ENCODE measurements at places on chromosomes 2 and 18.

DNA sequence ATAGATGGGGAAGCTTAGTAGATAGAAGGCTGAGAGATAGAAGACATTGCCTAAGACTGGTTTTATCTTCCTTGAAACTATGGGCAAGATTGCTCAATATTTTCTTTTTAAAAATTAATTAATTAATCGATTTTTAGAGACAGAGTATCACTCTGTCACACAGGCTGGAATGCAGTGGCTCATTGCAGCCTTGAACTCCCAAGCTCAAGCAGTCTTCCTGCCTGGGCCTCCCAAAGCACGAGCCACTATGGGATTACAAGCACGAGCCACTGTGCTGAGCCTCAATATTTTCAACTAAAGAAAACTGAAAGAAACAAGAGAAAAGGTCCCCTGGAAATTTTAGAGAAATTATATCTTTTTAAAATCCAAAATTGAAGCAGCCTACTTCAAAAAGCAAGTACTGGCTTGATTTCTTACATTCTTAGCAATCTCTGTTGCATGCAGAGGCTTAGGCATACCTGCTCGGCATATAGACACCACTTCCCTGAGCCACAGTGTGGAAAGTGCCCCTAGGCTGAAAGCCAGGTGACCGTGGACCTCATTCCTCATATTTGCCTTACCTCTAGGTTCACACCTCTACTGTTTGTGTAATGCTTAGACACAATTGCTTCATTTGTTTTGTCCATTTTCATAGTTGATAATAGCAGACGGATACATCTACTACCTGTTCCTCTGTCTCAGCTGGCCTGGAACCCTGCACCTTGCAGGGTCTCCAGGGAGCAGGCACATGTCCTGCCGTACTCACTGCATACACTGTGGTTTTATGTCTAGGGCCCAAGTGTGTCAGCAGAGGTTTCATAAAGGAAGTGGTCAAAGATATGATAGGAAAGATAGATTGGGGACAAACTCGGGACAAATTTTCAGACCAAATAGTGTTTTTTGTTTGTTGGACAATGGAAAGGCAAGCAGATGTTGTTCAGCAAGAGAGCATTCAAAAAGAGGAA lies 166.5 kb upstream of the ALPP start:
- no peak for DNase-seq

- DNase-seq, result no peak
Observed at GRCh38 chr2:233964581-233964980, 47.4 kb downstream of the TRPM8 start.

DNA sequence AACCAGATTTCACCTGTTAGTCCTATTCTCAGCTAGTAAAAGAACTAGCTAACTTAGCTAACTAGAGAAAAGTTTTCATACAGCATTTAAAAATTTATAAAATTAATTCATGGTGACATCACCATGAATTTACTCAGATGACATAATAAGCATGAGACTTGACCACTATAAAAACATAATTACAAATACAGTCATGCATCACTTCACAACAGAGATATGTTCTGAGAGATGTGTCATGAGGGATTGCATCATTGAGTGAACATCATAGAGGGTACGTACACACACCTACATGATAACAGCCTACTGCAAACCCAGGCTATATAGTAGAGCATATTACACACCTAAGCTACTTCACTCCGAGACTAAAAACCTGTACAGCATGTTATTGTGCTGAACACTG lies 481.3 kb upstream of the CHAC2 start:
- DNase-seq, result no peak

GRCh38 chr2:42693688-42694479 lies 70.1 kb downstream of the OXER1 start:
- DNase-seq, result no peak

- DNase-seq, result no peak
Observed at GRCh38 chr2:41998186-41999127, 49.4 kb upstream of the PKDCC start.

GRCh38 chr2:154813636-154814035 lies 115.1 kb downstream of the KCNJ3 start:
- no peak for DNase-seq

DNA sequence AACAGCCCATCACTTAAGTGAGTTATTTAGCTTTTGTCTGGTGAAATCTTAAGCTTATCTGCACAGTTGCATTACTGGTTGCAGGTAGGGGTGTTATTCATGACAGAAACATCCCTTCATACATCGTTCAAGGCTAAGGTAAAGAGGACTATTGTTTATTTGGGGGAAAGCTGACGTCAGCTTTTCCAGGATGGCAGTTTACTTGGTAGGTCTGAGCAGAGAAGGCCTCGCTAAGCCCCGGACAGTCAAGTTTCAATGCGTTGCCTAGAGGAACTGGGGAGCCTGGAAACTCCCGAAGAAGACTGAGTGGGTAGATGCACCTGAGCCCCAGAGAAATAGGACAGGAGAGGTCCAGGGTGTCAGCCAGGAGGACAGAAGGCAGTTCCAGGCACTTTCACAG lies 2.2 kb downstream of the RNU4ATAC start:
- no peak for DNase-seq

- no peak for DNase-seq
Observed at GRCh38 chr2:97742381-97742847, 29.0 kb downstream of the ZAP70 start.

DNA sequence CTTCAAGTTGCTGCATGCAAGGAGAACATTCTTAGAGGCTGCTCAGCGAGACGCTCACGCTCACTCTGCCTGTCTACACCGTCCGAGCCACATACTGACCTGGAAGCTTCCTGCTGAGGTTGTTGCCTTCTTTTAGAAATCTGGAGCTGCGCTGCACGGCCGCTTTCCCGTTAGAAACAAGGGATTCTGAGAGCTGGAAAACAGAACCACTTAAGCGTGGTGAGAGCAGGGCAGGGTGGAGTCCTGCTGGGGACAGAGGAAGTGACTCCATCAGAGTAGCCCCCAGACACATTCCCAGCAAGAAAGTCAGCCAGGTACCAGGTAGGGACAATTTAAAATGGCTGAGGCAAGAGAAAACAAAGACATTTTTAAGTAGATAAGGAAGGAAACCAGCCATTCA lies 135.2 kb downstream of the LAMA1 start:
- no peak for DNase-seq

DNA sequence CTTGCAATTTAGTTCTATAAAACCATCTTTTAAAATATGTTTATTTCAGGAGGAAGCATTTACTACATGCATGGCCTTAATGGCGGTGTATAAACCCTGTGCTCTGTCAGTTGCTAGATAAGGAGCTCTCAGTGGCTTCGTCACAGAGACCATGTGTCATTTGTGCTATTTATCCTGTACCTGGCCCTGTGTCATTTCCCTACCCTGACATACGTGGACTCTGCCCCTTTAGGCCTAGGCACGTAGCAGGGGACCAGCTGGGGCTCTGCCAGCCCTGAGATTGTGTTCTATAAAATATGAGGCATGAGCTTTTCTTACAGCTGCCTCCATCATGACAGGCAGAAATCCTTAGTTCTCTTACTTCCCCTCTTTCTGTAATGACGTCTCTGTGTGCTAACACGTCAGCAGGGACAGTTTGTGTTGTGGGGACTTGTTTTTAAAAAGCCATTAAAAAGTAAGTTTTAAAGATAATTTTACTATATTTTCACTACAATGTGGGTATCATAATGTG lies 88.0 kb downstream of the ITGB1BP1 start:
- no peak for DNase-seq

DNA sequence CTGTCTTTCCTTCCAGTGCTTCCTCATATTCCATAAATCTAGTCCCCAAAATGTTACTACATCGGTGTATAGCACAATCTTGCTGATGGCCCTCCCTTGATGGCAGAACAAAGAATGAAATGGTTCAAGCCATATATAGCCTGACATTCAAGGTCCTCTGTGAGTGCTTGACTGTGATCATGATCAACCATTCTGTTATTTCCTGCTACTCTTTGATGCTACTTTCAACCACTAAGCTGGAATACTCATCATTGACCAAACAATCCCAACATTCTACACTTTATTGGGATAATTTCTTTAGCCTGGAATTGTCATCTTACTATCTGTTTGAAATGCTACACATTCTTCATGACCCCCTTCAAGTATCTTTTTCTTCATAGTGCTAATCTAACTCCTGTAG lies 633.9 kb downstream of the PLCL1 start:
- no peak for DNase-seq

DNA sequence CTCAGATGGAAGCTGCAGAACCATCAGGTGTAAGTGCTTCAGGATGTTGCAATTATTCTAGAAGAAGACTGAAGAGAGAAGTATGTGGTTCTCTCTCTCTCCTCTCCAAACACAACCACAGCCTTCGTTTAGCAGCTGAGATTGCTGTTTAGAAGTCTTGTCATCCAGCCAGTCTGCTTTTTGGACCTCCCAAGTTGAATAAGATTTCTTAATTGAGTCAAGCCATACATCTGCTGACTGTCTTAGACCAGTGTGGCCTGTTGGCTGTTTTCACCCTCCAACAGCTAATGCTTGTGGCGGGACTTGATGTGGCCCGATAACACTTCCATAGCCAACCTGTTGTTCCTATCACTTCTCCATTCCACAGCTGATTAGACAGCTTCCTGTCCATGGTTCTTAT lies 91.3 kb upstream of the TMEM17 start:
- peak; percentile 64 for DNase-seq

DNA sequence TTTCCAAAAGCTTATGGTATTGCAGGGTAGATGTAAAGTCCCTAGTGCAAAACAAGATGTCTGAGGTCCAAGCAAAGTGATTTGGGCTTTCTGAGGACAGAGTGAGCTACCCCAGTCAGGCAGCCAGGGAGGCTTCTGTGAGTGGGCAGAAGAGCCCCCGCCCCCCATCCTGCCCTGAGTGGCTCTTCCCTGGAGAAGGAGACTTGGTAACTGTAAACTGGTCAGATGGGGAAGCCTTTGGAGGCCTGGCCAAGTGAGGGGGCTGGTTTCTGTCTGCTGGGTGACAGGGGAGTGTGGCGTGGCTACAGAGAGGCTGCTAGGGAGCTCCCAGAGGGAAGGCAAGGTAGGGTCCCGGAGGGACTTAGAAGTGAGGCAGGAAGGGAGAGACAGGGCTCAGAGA lies 181.3 kb upstream of the HAAO start:
- DNase-seq, result no peak

GRCh38 chr2:175478096-175478768 lies 296.7 kb upstream of the ATP5MC3 start:
- DNase-seq, result no peak

- DNase-seq, result no peak
Observed at GRCh38 chr2:77519888-77520506, 2.2 kb downstream of the LRRTM4 start.

GRCh38 chr2:149075853-149076252 lies 37.4 kb downstream of the LYPD6B start:
- DNase-seq, result no peak

DNA sequence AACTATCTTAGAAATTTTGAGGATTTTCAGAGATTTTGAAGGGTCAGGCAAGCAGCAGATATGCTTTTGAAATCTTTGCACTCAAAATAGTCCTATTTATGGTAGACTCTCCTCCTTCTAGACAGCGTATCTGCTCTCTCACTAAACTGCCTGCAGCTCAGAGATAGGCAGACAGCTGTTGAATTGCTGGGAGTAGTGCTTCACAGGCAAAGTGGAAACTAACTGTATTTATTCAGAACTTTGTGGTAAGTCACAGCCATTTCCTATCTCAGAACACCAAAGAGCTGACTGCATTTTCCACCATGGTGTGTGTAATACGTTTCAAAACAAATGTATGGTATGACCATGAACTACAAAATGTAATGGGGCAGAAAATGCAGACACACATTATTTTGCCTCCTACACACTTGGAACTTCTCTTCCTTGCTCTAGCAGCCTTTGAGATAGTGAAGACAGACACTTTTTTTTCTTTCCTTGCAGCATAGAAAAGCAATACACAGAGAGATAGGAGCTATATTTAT lies 352.4 kb downstream of the LRP1B start:
- no peak for DNase-seq

DNA sequence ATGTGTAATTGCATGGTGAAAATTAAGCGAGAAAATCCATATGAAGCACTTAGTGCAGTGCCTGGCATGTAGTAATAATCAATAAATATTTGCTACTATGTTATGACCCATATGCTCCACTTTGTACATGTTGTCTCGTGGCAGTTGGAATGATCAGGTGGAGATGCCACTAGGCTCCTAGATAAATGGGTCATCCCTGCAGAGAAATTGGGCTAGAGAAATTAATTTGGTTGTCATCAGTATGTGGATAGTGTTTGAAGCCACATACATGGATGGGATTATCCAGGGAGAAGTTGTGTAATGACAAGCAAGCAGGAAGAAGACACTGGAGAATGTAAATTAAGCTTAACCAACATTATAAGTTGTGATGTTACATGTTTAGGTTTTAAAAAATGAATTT lies 33.0 kb downstream of the ACYP2 start:
- no peak for DNase-seq

DNA sequence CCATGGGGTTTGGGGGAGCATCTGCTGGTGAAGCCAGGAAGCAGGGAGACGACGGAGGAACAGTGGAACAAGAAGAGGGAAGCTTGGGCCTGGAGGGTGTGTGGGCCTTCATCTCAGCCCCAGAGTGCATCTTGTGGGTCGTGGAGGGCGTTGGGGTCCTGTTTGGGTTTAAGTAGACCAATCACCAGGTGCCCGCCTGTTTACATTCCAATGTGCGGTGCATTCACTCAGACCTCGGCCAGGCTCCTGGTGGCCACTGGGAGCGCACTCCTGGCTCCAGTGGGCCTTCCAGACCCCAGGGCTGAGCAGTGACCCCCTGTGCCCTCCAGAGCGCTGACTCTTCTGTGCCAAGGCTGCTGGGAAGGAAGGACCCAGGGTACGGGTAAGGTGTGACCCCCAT lies 293.7 kb downstream of the NDUFA10 start:
- DNase-seq, result no peak

GRCh38 chr2:15354596-15355366 lies 206.4 kb downstream of the NBAS start:
- DNase-seq, result no peak

- DNase-seq, result no peak
Observed at GRCh38 chr2:73982140-73982617, 2.5 kb upstream of the TET3 start.

DNA sequence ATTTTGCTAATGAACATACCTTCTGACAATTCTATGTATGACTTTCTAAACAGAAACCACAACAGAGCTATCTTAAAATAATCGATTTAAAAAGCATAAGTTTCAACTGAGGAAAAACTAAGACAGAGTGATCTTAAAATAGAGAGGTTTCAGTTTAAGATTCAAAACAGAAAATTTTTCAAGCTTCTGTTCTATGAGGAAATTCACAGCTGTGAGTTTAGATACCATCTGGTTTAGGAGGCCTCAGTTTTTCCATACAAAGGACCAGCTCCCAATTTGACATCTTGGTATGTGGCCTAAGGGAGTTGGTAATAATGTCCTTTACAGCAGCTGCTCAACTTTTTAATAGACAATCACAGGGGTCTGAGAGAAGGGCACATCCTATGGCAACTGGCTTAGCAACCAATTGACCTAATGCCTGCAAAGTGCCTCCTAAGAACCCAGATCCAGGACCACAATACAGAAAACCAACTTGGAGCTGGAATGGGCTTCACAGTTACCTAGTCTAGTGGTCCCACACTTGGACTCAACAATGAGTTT lies 39.7 kb downstream of the MDH1 start:
- no peak for DNase-seq

All from GM04503 (cell line).